GM13977 (cell line): ENCODE measurements at places on chromosomes 7 and 10.

GRCh38 chr7:29147821-29148220 lies 1.5 kb upstream of the CPVL start:
- no peak for DNase-seq

DNA sequence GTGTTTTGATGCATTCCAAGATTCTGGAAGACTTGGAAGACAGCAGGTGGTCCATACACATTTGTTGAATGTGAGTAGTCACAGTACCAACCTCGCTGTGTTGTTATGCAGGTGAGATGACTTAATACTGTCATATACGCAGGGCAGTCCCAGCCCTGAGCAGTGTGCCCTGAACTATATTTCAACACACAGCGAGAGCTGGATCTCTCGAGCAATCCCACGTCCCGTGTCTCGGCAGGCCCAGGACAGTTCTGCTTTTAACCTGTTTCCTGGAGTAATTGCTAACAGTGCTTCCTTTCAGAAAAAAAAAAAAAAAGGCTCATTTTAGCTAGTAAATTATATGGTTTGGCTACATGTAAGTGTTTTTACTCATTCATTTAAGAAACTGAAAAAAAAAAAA lies 179.7 kb downstream of the PRKCQ start:
- DNase-seq, result no peak

DNA sequence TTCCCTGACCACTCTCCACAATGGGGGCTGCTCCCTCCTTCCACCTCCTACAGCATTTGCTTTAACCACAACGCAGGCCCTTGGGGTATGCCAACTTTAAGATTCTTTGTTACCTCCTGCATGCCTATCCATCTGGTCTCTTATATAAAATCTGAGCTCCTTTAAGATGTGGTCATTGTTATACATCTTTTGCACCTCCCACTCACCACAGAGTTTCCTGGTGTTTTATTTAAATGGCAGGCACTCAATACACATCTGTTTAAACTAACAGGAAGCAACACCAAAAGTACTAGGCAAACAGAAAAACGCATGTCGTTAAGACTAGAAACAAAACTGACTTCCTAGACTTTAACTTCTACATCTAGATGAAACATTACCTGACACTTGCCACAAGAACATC lies 36.3 kb downstream of the SLC25A13 start:
- peak; percentile 36 for DNase-seq

GRCh38 chr10:106722524-106722923 lies 442.0 kb downstream of the SORCS1 start:
- DNase-seq, result no peak

DNA sequence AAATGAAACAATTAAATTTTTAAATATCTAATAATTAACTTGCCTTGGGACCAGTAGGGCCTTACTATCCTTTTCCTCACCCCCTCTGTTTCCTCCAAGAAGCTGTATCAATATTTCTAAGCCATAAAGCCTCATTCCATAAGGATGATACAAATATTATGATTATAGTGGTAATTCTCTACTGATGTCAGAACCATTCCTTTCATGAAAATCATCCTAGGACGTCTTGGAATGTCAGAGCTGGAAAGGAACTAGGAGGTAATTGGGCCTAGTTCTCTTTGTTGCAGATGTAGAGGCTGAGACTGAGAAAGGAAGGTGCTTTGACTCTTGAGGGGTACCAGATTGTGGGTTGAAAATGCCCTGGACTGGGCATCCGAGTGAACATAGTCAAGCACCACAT lies 766.7 kb upstream of the GHITM start:
- no peak for DNase-seq

GRCh38 chr7:128947854-128948253 lies 10.1 kb downstream of the IRF5 start:
- no peak for DNase-seq

- no peak for DNase-seq
These were observed 36.0 kb downstream of the MKLN1 start for GRCh38 chr7:131363719-131364118.

- no peak for DNase-seq
These were observed 68.5 kb downstream of the CRTAC1 start for GRCh38 chr10:97961945-97962344.

GRCh38 chr10:118392761-118393160 lies 50.6 kb upstream of the FAM204A start:
- DNase-seq, result no peak

DNA sequence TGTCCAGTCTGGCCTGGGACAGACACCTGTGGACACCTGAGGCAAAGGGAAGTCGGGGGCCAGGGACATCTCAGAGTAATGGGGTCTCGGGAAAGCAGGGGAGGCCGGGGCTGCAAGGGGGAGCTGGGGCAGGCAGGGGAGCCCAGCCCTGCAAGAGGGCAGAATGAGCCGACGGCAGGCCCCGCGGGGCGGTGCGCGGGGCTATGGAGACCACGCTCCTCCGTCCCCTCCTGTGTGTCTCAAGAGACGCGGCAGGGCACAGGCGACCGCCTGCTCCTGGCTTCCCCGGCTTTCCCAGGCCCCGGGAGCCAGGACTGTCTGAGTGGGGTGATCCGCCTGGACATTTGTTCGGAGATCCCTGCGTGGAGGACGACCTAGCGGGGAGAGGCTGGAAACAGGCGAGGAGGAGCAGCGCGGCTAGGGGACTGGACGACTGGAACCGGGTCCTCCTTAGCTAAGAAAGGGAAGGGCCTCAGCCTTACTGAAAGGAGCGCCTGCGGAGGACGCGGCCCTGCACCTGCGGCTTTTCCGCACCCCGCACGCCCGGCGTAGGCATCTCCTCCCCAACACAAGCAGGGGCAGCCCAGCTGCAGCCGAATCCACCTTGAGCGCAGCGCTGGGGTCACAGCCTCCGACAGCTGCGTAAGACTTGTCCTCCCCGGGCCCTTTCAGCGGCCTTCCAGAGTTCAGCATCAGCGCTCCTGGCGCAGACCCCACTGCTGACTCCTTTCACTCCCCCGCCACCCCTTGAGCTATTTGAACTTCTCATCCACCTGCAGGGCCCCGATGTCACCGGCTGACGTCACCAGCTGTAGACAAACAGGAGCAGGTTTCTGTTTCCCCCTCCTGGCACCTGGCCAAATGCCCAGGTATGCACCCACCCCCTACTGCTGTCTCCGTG lies 176.4 kb downstream of the ZNF248 start:
- DNase-seq, result no peak

GRCh38 chr7:132077971-132078685 lies 498.1 kb downstream of the PLXNA4 start:
- DNase-seq, result no peak

- no peak for DNase-seq
These were observed 75.2 kb upstream of the KIF5B start for GRCh38 chr10:32131388-32131787.

DNA sequence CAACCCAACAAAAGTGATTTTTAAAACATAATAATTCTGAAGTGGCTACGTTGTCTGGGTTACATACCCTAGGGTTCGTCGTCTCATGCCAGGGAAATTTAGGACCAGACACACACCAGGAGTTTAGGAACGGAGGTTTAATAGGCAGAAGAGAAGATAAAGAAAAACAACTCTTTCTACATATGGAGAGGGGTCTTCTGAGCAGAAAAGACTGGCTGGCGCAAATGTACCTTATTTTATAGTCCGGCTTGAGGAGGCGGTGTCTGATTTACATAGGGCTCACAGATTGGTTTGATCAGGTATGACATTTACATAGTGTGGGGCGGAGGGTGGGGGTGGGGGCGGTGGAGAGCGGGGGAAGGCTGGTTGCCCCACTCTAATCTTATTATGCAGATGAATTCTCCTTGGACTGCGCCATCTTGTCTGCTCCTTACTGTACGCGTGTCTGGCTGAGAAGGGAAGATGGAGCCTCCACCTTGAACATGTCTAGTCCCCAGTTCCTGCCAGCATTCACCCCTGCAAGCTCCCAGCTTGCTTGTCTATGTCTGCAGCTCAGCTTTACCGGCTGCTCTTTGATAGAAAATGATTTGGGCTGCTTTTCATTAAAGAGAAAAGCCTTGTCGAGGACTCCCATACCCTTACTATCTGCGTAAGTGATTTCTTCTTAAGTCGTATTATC lies 98.7 kb downstream of the RALA start:
- no peak for DNase-seq

DNA sequence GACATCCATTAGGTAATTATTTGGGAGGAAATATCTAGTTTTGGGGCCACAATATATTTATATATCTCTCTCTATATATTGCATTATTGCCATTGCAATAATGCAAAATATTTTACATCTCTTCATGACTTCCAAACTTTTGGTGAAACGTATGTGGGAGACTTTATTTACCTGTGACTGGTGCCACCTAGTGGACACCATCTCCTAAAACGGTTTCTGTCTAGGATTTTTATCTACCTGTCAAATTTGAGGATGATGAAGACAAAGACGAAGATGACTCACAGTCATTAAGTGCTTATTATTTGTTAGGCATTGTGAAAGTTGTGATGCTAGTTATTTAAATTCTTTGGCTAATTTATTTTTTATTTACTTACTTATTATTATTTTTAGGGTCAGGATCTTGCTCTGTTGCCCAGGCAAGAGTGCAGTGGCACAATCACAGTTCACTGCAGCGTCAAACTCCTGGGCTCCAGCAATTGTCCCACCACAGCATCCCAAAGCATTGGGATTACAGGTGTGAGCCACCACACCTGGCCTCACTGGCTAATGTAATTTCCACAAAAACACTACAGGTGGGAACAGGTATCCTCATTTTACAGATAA lies 18.7 kb upstream of the CBLL1 start:
- peak; percentile 74 for DNase-seq

- DNase-seq, result no peak
These were observed 48.9 kb downstream of the PUS7 start for GRCh38 chr7:105473163-105473562.
